ENCODE measurements at places on chromosomes 5 and 9.

GRCh38 chr9:91174772-91175171, 186.9 kb downstream of the AUH start:
- DNase-seq, result no peak

DNA sequence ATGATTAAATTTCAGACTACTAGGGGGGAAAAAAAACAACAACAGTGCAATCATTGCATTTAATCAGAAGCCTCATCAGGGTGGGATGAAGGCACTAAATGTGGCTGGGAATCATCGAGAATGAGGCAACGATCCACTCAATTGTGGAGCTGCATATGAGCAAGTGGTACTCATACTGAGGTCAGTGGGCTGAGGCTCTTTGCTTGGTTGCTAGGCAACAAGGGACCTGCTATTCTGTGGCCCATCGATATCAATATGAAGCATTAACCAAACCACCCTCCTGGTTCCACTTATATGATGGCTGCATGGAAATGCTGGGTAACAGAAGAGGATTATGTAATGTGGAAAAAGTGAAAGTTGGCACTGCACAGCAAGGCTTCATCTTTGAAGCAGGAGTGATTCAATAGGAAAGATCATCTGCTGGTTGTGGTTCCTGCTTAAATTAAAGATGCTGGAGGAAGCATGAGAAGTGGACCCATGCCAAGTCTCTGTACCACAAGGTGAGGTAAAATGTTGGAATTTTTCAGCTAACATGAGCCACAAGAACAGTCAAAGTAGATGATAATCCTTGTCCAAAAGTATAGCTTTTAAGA, 159.8 kb upstream of the HMHB1 start:
- no peak for DNase-seq

- no peak for DNase-seq
Measured at GRCh38 chr9:136952876-136953770, 1.1 kb downstream of the LCN12 start.

DNA sequence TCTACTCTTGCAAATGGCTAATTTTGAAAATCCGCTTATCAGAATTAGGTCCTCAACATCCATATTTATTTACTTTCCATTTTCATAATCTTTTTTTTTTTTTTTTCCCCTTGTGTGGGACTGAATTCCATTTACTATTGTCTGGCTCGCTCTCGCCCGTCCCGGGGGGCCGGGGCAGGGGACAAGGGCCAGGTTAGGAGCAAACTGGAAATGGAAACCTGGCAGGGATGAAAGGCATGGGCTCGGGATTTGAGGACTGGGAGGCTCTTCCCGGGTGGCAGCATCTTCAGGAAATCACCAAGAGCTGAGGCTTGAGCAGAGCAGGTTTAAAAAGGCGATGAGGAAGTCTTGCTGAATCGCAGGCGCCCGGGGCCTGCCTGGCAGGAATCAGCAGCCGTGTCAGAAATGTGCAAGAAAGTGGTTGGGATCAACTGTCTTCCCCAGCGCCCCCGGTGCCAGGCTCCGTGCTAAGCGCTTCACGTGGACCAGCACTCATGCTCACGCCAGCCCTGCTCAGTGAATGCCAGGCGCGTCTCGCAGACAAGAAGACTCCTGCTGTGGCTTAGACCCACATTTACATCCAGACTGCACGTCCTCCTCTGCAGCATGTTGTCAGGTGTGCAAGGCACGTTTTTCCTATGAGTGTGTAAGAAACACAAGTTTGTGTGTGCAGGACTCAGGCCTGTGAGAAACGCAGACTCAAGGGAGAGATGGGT, 66.3 kb upstream of the UNC5A start:
- DNase-seq, result no peak

DNA sequence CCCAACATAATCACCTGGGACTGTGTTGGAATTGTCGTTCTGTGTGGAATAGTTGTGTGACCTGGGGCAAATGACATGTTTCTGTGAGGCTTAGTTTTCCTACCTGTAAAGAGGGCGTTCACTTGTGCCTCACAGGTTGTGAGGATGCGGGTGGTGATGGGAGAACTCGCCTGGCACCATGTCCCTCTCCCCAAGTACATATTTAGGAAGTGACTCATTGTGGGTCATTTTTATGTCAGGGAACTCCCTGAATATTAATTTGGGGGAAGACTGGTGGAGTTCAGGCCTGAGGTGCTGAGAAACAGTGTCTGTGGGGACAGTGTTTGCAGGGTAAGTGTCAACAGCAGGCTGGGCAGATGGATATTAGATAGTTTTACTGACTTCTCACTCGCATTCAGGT, 144.7 kb downstream of the KDM4C start:
- no peak for DNase-seq

DNA sequence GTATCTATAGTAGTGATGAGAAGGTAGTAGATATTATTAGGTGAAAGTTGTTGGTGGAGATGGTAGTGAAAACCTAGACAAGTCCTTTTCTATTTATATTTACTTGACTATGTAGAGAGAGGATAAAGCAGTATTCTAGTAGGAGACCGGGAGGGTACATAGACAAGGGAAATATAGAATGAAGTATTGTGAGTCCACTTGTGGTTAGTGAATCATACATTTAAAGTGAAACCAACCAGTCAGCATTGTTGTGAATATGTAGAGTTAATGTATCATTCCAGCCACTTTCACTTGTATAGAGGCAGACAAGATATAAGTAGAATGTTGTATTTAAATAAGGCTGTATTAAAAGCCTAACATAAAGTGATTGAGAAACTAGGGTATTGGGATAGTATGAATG, 1711.3 kb upstream of the ACO1 start:
- DNase-seq, result no peak

- DNase-seq, result no peak
Measured at GRCh38 chr9:85941966-85942912, 1.3 kb downstream of the NAA35 start.

DNA sequence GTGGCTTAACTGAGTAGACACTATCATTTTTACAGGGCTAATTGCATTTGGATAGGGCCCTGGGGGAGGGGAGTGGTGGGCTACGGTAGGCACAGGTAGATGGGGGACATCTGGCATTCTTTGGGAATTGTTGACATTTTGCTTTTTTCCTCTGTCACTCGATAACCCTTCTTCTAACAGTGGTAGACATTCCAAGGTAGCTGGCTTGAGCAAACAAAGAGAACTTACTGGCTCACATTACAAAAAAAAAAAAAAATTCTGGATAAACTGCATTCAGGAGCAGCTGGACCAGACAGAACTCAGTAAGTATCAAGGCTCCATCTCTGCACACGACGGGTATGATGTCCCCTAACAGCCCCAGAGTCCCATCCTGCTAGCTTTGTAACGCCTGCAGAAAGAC, 585.2 kb downstream of the ZNF608 start:
- DNase-seq, result no peak

DNA sequence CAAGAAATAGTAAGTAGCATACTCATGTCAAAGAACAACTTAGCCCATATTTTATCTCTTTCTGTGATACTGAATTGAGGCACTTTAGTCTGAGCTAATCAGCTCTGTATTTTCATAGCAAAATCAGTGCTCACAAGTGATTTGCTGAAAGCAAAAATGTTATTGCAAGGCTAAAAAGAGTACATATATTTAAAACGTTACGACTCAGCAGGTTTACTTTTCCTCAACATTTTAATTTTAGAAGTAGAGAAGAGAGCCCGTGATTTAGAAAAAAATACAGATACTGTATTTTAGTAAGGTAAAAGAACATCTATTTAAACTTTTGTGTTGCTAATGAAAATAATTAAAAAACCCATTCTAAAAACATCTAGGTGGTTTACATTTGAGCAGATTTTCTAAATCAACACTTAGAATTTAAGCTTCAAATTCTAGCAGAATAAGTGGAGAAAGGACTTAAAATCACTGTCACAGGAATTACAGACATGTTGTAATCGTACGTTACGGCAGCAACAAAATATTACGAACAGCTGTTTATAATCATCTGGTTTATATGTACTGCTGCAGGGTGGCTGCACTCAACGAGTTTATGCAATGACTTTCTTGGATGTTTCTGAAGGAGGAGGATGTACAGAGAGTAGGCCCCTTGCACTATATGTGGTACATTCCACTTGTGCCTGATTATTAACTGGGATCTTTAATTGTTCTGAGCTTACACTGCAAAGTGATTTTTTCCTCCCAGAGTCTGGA, 20.1 kb downstream of the SREK1 start:
- DNase-seq, result peak; percentile 76

DNA sequence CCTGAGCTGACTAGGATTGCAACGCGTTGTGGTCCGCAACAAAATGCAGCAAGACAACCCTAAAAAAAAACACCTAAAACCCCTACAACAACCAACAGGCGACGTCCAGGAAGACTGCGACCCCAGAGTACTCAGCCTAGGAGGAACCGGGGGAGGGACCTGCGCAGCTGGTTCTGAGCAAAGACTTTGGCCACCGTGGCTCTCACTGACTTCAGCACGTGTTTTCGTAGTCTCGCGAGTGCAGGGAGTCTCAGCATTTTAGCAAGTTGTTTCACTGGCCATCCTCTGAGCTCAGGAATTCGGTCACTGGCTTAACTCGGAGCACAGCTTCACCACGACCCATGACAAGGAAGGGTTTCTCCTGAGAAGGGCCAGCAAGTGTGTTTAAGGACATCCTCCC, 8.6 kb upstream of the ZDHHC11 start:
- no peak for DNase-seq

- DNase-seq, result no peak
Measured at GRCh38 chr5:96633820-96634219, 28.4 kb upstream of the CAST start.

- no peak for DNase-seq
Measured at GRCh38 chr9:98009936-98010335, 26.8 kb downstream of the ANP32B start.

GRCh38 chr9:32413424-32413823, 29.0 kb downstream of the ACO1 start:
- DNase-seq, result no peak

GRCh38 chr9:86577420-86578333, 223.5 kb upstream of the TUT7 start:
- no peak for DNase-seq

DNA sequence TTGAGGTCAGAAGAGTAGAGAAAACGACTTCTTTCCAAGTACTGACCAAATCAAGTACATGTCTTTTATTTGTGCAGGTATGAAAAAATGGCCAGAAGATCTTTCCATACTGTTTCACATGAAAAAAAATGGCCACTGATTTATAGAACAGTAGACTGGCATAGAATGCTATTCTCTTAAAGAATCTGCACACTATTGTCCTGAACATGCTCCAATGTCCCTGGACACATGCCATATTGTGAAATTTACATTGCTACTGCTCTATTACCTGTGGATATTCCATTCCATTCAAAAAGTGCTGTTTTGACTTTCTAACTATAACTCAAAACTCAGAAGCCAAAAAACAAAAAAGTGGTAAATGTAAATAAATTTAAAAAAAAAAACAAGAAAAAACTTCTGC, 60.6 kb downstream of the FBXL17 start:
- DNase-seq, result no peak

DNA sequence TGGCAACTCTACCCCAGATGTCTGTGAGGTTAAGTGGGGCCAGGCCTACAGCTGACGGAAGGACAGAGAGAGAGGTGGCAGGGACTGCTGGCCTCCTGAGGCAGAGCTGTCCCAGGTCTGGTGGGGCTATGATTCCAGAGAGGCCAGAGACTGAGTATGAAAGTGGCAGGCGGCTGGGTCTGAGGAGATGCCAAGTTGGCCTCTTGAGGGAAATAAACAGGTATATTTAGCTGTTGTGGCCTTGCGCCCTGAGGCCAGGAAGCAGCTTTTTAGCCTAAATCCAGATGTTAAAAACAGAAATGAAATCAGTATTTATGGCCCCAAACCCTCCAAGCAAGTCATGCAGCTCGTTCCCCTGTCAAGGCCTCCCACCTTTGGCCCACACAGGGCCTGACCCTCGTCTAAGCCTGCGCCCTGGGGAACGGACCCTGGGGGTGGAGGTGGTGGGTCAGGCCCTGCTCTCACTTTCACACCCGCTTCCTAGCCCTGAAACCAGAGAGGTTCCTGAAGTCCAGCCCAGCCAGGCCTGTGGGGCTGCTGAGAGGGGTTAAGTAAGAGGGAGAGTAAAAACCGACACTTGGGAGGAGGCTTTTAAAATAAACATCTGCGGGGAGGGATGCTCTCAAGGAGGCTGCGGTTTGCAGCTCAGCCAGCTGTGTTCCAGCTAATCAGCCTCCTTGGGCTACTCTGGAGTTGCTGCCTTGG, 18.7 kb downstream of the PCDHGC5 start:
- no peak for DNase-seq

DNA sequence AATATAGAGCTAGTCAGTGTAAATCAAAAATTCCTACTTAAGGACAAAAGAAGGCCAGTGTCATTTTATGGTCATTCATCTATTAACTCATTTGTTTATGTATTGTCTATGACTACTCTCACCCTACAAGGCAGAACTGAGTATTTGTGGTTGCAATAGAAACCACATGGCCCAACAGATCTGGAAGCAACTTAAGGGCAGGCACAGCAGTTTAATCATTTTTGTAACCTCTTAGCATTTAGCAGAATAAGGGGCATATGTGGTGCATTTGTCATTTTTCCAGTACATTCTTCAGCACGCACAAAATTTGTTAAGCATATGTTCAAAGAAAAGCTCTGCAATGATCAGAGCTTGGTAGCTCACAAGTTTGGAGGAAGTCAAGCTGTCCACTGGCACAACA, 1.1 kb downstream of the FKBP15 start:
- no peak for DNase-seq

DNA sequence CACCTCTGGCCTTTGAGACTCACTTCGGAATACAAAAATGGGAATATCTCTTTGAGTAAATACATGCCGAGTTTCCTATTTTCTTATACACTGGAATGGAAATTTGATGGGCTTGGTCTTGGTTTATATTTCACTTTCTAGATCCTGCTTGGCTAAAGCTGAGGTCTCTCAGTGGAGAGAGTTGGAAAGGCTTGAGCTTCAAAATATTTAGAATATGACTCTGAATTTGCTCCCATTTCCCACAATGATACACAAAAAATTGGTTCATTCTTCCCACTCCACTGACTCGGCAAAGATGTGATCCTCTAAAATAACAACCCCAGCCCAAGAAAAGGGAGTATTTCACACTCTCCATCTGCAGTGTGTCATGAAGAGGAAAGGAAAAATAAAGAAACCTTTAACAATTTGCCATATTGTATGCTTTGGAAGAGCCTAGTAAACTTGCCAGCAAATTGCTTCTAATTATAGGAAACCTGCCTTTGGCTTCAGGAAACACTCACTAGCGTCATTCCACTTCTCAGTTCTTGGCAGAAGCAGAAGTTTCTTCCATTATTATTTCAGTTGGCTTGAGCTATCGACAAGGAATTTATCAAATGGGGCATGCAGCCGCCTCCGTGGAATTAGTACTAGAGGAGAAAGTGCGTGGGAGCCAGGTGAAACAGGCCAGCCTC, 302.9 kb downstream of the NSG2 start:
- no peak for DNase-seq

- DNase-seq, result no peak
Measured at GRCh38 chr9:114138552-114138971, 16.8 kb upstream of the COL27A1 start.

Data from fibroblast of skin of left biceps (primary cell).